NCI-H1092 treated with DMSO at 0.1 percent for 48 hours (cell line): ENCODE measurements at places on chromosomes 16 and 17.
A peak's percentile ranks its signal among the peaks of the same experiment; 100 is the strongest.

DNA sequence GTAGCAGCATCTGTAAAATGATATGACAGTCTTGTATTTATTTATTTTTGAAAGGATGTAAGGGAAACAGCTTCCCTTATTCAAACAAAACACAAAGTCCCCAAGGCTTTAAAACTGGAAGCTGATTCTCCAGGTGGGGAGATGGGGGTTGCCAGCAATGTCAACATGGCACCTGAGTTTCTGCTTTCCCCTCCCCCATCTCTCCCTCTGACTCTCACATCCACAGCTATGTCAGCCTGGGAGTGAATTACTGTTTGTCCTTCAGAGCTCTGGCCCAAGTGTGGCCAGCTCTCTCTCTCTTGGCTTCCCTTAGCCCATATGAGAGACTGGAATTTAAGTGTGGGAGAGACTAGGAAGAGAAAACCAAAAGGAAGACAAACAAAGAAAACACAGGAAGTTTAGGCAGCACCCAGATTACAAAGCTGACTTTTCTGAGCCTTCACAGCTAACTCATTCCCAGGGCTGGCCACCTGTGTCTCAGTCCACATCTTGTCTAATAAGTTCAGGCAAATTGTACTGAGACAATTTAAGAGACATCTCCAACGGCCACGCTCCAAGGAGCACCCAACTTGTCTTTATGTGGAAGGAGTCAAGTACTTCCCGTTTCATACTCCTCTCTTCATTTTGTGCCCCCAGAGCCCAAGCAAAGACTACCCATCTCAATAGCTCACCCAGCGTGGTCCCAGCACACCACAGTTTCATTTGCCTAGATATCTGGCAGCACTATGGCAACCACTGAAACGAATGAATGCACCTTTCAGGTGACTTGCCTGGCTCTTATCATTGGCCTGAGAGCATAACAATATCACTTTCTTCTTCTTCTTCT, 69.2 kb downstream of the SOX9 start:
- no peak for DNase-seq

DNA sequence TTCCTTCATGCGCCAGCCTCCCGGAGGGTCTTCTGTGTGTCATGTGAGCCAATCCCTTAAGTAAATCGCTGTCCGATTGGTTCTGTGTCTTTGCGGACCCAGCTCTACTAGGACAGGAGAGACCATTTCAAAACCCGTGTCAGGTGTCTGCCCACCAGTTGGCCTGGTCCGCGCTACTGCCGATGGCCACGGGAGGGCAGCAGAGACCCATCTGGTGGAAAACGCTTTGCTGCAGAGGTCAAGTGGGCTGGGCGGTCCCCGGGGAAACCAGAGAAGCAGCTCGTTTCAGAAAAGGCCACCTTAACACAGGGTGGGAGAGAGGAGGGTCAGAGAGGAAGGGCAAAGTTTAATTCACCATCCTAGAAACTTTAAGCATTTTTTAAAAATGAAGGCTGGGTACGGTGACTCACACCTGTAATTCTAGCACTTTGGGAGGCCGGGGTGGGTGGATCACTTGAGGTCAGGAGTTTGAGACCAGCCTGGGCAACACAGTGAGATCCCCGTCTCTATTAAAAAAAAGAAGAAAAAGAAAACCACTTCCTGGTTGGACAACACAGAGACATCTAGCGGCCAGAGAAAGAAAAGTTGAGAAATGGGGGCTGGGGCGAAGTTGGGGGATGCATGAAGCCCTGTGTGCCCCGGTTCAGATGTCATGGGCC, 2.8 kb upstream of the CIBAR2 start:
- peak; percentile 76 for DNase-seq

- DNase-seq: peak; percentile 38
Measured at GRCh38 chr16:85416228-85417109, 196.7 kb upstream of the GSE1 start.

DNA sequence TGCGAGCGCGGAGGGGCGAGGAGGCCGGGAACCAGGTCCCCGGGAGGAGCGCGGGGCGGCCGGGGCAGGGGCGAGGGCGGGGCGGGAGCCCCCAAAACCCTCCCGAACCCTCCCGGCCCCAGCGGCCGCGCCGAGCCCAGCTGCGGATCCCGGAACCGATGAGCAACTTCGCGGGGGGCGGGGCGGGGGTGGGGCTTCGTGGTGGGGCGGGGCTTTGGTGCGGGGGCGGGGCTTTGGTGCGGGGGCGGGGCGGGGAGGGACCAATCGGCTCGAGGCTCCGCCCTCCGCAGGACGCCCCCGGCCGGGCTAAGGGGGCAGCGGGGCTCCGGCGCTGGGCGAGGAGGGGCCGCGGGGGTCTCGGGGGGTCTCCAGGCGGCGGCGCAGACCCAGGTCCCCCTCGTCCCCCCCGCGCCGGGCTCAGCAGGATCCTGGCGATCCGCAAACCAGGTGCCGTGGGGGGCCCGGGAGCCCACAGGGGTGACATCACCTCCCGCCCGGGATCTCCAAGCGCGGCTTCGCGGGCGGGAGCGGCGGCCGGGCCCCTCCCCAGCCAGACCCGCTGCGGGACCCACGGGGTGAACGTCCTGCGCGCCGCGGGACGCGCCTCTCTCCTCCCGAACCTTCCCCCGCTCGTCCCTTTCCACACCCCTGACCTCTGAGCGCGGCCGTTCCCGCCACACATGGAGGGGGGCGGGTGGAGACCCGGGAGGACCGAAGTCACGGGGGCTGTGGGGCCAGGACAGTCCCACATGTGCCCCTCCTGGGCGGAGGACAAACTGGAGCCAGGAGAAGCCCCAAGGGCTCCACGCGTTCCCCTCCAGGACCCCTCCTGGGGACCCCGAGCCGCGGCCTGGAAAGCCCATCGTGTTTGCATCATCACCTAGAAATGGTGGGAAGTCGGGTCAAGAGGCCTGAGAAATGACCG, at the start of gene ABR:
Gene ABR (minus strand): TSS at position 164 of the 925 bp plus-strand sequence. CDS start 254 bp downstream, outside the sequence.
- DNase-seq: no peak

DNA sequence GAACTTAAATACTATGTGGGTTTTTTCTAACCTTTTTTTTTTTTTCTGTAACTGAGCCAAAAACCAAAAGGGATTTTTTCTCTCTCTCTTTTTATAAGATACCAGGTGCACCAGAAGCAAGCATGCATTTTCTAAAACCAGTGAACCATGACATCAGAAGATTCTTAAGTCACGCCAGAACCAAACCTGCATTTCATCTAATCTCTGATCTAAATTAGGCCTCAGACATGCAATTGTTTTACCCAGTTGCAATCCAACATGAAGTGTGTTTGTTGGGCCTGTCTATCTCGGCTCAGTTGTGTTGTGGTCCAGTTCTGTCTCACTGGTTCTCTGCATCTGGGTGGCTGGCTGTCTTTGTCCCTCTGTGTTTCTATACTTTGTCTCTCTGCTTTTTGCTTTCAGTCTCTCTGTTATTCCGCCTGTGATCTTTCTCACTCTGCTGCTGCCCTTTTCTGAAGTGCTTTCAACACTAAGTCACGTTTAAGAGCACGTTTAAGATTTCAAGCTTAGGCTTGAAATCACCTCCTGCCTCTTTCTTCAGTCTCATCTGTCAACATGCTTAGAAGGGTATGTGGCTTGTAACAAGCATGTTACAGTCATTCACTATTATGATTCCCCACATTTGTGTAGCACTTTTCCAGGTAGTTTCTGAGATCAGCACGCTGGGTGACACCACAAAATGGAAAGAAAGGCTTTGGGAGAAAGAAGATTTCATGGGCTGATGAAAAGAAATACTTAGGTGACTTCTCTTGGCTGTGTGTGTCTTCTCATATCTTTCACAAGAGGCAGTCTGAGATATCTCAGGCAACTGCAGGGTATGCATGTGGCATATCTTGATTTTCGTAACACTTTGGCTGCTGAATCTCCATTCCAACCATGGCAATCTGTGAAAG, 488.9 kb downstream of the SHISA9 start:
- DNase-seq: peak; percentile 51

DNA sequence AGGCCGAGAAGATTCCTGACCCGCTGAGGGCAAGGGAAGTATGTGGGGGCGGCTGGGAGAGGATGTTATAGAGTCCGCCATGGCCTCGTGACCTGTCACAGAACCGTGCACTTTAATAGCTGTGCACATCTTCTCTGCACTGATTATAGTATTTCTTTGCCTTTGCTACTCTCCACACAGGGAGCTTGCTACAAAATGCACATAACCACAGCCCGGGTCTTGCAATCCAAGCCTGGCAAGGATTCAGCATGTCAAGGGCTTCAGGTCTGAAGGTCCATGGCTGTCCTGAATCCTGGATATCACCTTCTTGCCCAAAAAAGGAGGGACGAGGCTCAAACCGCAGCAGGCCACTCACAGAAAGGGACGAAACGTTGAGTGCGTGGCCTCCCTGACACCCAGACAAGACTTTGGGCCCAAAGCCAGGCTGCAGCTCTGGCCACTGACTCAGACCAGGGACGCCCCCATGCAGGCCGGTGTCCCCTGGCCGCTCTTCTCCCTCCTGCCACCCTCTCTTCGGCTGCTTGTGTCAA, 43.7 kb downstream of the USP22 start:
- DNase-seq: no peak

GRCh38 chr17:1792495-1793446, 30.9 kb downstream of the SERPINF1 start:
- DNase-seq: no peak

DNA sequence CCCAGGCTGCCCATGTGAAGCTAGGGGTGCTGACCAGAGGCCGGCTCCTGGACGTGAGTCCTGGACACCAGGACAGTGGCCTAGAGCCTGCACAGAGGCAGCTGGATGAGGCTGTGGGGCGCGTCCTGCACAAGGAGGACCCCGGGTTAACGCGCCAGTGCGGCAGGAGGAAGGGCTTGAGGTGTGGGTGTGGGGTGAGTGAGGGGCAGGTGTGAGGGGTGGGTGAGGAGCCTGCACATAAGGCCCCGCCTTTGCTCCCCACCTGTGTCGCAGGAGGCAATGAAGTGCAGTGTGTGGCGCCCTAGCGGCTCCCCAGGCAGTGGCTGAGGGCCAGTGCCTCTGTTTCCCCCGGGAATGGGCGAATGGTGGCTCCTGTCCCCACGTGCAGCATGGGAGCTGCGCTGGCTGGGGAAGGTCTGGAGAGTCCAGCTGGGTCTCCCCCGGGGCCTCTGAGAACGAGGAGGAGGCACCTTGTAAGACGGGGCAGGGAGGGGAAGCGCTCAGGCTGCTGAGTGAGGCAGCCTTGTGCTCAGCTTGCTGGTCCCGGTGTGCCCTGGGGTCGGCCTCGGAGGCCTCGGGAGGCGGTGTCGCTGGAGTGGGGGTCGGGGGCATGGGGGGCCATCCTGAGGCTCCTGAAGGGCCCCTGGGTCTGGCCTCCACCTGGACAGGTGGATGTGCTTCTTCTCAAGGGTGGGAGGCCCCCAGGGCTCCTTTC, 3.2 kb downstream of the CD7 start:
- no peak for DNase-seq

- DNase-seq: no peak
Measured at GRCh38 chr17:5635949-5636348, 51.6 kb upstream of the NLRP1 start.

DNA sequence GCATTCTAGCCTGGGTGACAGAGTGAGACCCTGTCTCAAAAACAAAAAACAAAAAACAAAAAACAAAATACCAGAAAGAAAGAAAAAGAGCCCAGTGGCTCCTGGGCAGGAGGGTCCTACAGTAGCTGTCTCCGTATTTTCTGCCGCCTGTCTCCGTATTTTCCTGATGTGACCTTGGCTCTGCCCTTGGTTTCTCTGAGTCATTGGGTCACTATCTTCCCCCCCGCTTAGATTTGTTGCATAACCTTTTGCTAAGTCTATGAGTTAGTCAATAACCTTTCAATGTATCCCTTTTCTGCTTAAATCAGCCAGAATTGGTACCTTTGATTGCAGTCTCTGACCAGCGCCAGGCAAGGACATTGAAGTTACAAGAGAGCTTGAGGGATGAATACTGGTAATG, 36.9 kb downstream of the MIS12 start:
- no peak for DNase-seq

DNA sequence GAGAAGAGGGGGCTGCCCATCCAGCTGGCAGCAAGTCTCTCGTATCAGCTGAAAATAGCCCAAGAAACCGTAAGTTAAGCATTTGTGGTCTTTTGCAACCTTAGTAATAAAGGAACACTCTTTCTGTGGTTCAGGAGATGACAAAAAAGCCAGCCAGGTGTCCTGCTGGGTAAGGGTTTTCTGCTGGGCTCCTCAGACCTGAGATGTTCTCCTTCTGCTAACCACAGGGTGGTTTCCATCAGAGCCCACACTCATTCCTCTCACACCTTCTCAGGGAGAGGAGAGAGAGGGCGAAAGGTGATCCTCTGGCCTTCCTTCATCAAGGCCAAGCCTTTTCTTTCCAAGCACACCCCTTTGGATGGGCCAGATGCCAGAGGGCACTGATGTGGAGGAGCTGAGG, 70.7 kb downstream of the TEX14 start:
- no peak for DNase-seq

DNA sequence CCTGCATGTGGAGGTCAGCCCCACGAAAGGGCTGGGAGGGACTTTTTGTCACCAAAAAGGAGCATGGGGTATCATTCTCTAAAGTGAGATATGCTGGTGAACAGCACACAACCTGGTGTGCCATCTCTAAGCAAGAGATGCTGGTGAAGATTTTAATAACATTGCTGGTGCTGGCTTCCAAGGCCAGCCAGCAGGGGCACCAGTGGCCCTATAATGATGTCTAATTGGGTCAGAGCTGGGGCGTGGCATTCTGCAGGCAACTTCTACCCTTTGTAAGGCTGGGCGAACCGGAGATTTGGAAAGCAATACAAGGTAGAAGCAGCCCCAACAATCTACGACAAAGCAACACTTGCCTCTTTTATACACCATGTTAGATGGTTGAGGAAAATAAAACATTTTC, 16.8 kb downstream of the SDR42E1 start:
- DNase-seq: no peak

GRCh38 chr17:50710025-50710424, 2.3 kb upstream of the ANKRD40 start:
- no peak for DNase-seq

GRCh38 chr17:45273551-45273957, 11.7 kb upstream of the SPATA32 start:
- DNase-seq: no peak

DNA sequence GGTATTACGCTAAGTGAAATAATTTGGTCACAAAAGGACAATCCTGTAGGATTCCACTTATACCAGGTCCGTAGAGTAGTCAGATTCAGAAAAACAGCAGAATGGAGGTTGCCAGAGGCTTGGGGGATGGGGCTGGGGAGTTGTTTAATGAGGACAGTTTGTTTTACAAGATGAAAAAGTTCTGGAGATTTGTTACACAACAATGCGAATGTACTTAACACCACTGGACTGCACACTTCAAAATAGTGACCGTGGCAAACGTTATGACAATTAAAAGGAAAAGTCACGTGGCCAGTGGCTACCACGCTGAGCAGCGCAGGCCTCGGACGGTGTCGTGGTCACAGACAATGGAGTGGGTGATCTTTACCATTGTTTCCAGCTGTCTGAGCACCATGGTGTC, 338.1 kb downstream of the SEC14L1 start:
- DNase-seq: no peak

GRCh38 chr16:83769397-83770008, 38.3 kb upstream of the HSBP1 start:
- no peak for DNase-seq

DNA sequence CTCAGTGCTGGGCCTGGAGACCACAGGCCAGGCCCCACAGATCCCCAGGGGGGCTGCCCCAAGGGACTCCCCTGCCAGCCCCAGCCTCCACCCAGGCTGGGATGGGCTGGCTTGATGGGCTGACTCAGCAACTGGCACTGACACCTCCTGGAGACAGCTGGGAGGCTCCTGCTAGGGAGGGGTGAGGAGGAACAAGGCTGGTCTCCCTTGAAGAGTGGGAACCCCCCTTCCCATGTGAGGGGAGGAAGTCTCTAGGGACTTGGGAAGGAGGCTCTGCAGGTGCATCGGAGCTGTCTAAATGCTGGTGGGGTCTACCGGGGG, 10.4 kb downstream of the NHERF1 start:
- DNase-seq: peak; percentile 12

- no peak for DNase-seq
Measured at GRCh38 chr17:68305142-68305541, 13.8 kb downstream of the ARSG start.
